AG20443 (cell line): ENCODE measurements at places on chromosomes 11 and 22.

- no peak for DNase-seq
These were observed 2.6 kb downstream of the PCNX3 start for GRCh38 chr11:65617990-65618751.

DNA sequence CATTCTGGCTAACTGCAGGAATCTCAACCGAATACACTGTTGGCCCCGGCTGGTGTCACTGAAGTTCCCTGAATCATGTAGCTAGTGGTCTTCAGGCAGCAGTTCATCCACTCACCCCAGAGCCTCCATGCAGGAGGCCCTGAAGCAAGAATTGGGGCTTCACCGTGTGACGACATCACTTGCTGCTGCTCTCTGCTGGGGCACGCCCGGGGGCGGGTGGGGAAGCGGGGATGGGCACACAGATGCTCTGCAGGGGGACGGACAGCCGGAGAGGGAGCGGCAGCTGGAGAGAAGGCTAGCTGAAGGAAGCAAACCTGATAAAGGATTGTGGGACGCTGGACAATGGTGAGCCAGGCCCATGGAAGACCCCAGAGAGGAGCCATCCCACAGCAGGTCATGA lies 17.0 kb downstream of the B3GAT1 start:
- DNase-seq, result no peak

GRCh38 chr11:95877291-95877690 lies 46.6 kb downstream of the MTMR2 start:
- peak; percentile 77 for DNase-seq

DNA sequence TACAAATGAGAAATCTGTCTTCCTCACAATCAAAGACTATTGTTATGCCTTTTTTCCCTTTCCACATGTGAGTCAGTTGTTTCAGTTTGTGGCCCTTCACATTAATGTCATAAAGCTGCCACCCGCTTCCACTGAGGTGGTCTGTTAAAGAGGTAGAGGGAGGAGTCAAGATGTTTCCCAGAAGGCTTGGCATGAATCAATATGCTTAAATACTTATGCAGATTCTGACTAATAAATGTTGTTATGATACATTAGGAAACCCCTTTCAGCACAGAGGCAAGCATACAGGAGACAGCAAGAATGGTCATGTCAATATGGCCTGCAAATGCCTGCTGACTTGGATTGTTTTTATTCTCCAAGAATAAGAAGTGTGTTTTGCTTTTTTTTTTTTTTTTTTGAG lies 6.5 kb downstream of the RTN3 start:
- no peak for DNase-seq

GRCh38 chr11:1880746-1881441 lies 10.8 kb downstream of the PRR33 start:
- peak; percentile 11 for DNase-seq

DNA sequence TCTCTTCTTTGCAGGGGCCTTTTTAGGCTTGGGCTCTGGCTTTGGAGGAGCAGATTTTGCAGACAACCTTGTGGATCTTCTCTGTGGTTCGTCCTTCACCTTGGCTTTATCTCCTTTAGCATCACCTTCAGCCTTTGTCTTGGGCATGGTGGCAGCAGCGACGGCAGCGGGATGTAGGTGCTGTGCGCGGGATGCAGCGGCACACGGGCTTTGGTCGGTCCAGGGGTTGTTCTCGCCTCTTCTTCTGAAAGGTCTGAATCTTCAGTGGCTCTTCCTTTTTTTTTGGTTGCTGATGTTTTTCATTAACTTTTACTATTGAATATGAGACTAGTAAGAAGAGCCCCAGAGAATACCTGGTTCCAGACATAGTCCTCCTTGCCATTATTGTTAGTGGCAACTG lies 10.0 kb downstream of the MEI1 start:
- DNase-seq, result no peak

DNA sequence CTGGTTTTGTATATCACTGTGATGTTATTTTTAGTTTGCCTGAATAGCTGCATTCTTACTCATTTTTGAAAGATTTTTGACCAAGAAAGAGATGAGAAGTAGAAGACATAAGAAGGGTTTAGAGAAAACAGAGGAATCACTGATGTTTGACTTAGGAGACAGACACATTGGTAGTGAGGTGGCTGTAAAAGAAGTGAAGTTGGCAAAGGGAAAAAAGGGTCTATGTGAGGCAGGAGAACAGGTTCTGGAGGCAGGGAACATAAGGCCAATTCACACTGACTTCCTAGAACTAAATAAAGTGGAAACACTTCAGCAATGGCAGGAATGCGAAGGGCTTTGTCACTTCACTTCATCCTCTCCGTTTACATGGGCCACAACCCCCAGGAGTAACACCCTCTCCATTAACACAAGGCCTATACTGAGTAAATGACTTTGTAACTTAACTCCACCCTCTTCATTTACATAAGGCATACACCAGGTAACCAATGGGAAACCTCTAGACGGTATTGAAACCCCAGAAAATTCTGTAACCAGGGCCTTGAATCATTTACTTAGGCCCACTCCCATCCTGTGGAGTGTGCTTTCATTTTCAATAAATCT lies 36.5 kb downstream of the CTSC start:
- DNase-seq, result no peak

DNA sequence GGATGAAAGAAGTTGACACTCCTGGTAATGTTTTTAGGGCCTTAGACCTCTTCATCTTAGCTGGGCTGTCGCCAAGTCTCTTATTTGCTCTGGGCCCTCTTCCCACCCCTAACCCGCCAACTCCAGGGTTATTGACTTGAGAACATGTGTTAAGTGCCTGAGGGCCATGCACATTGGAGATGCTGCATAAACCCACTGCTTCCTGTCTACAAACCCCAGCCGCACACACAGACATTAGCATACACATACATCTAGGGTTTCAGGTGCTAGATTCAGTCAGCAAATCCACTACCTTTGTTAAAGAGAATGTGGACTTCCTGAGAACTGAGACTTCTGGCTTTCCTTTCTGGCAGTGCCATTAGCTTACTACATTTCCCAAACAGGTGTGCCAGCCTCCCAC lies 817 bp downstream of the PANX3 start:
- no peak for DNase-seq

- DNase-seq, result no peak
These were observed 98.4 kb downstream of the ZNF280B start for GRCh38 chr22:22410121-22410520.

- peak; percentile 58 for DNase-seq
These were observed 198.2 kb downstream of the SWAP70 start for GRCh38 chr11:9861860-9862725.

DNA sequence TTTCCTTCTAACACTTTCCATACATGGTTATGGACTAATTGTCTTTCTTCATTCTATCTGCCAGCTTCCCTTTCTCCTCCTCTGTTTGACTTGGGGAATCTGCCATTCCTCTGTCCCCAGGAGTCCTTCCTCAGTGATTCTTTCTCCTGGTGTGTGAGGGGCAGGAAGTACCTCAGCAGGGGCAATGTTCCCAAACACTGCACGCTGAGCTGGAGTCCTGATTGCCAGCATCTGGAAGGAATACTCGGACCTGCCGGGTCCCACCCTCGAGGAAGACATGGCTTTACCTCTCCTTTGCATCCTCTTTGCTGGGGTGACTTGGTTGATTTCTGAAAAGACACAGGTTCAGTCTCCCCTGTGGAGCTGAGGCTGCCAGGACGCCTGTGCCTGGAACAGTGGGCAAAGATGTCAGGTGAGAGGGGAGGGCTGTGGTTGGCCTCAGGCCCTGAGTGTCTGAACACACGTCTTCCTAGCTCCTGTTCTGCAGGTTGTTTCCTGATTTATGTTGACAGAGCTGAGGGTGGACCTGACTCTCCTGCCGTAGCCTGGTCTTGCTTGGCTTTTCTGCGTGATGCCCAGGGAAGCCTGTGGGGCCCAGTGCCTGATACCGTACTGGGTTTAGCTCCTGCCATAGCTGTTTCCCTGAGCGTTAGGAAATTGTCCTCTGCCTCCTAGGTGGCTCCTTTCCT lies 4.3 kb downstream of the COX8A start:
- DNase-seq, result no peak

- DNase-seq, result peak; percentile 96
These were observed at the start of gene OTUB1 for GRCh38 chr11:63986156-63986931. Gene OTUB1, plus strand, starts transcription at chr11:63986438. Its CDS starts 19 bp downstream, at chr11:63986457.
